Stimulated activated CD8-positive, alpha-beta memory T cell treated with anti-CD3 and anti-CD28 coated beads, Interleukin-4, amount 100 ng/mL, for 48 hours (primary cell): ENCODE measurements at places on chromosomes 12 and 14.

- no peak for DNase-seq
Measured at GRCh38 chr12:93200291-93200917, 177.3 kb upstream of the NUDT4 start.

- no peak for DNase-seq
Measured at GRCh38 chr14:101970830-101971400, 6.5 kb downstream of the DYNC1H1 start.

- DNase-seq: no peak
Measured at GRCh38 chr12:83018088-83018487, 331.4 kb downstream of the TMTC2 start.

GRCh38 chr14:65072937-65073336 is 29.4 kb downstream of the MAX start:
- DNase-seq: no peak

- DNase-seq: no peak
Measured at GRCh38 chr12:88192426-88192825, 50.3 kb downstream of the TMTC3 start.

GRCh38 chr12:5582018-5582417 is 150.1 kb downstream of the NTF3 start:
- DNase-seq: no peak

- no peak for DNase-seq
Measured at GRCh38 chr12:3607039-3607720, 116.2 kb downstream of the PRMT8 start.

DNA sequence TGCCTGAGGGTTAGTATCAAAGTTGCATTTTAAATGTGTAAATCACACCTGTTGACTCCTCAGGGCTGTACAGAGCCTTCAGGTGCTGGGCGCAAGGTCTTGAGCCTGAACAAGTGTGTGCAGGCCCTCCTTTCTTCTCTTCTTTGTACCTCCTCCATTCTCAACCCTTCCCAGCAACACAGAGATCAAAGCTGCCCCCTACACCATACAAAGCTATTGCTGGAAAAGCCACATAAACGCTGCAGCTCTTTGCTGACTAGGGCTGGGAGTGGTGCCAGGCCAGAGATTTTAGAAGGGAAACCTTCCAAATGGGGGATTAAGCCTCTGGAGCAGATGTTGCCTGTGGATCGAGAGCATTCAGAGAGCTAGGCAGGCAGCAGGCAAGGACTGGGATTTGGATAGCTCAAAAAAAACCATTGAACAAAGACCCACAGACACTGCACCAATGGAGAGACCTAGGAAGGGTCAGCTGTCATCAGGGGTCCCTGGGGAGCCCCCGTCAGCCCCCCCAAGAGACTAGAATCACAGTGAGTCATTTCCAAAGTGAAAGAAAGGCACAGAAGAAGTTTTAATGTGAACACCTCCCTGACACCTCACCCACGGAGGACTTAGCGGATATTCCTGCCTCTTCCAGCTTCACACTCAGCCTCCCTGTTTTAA is 18.2 kb upstream of the SUSD6 start:
- DNase-seq: no peak

GRCh38 chr12:57893431-57894353 is 47.2 kb upstream of the CTDSP2 start:
- DNase-seq: no peak

DNA sequence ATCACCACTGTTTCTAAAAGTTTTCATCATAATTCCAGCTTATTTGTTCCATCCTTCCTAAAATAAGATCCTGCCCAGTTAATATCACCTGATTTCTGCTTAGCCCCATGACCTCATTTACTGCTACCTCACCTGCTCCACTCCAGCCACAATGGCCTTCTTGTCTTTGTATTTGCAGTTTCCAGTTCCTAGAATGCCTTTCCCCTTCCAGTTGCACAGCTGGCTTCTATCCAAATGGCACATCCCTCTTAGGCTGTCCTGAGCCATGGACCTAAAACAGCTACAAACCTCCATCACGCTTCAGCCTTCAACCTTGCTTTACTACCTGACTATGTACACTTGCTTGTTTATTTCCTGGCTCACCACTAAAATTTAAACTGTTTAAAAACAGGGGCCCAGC is 6.5 kb upstream of the LGMN start:
- DNase-seq: no peak

DNA sequence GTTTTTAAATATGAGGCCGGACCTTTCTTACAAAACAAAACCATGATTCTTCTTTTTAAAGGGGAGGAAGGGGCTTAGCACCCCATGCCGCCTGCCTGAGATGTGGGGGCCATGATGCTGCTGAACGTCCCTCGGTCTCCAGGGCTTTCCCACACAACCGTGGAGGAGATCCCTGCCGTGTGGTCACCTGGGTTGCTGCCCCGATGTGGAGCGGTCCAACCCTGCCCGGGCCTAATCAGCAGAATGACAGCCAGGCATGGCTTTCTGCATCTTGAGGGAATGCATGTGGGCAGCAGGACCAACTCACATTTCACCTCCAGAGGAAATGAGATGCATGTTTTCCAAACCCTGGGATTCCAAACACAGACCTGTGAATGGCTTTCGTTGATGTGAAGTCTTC is 48.9 kb upstream of the C14orf180 start:
- DNase-seq: no peak

- DNase-seq: no peak
Measured at GRCh38 chr12:115245020-115245419, 561.0 kb upstream of the TBX3 start.

- DNase-seq: no peak
Measured at GRCh38 chr14:102973706-102974285, 51.3 kb downstream of the AMN start.

- no peak for DNase-seq
Measured at GRCh38 chr14:64955297-64955696, 12.8 kb upstream of the GPX2 start.

DNA sequence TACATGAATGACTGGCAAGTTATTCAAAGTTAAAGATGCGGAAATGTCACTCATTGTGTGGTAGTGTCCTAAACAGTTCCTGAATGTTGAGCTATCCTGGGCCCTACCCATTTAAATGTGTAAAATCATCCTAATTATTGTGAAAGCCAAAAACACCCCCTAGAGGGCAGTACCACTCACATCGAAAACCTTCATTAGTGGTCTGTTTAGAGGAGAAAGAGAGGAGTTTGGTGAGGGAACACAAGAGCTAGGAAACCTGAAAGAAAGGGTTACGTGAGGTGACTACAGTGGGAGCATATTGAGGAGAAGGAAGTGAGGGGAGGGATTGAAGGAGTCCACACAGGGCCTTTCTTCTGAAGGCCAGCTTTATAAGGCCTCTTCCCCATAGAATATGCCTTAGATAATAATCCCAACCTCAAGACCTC is 2.5 kb upstream of the TEP1 start:
- DNase-seq: no peak

DNA sequence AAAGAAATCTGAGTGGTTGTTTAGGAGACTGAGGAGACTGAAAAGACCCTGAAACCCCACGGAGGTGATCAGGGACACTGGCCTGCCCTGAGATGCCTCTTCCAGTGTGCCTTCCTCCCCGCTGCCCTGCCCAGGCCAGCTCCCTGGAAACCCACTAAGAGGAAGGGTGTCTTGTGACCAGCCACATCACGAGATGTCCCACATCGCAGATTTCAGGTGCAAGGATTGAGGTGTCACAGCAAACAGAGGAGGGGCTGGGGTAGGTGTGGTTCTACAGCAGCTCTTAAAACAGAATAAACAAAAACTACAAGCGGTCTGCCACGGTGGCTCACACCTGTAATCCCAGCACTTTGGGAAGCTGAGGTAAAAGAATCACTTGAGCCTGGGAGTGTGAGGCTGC is 184.3 kb upstream of the C14orf180 start:
- no peak for DNase-seq

DNA sequence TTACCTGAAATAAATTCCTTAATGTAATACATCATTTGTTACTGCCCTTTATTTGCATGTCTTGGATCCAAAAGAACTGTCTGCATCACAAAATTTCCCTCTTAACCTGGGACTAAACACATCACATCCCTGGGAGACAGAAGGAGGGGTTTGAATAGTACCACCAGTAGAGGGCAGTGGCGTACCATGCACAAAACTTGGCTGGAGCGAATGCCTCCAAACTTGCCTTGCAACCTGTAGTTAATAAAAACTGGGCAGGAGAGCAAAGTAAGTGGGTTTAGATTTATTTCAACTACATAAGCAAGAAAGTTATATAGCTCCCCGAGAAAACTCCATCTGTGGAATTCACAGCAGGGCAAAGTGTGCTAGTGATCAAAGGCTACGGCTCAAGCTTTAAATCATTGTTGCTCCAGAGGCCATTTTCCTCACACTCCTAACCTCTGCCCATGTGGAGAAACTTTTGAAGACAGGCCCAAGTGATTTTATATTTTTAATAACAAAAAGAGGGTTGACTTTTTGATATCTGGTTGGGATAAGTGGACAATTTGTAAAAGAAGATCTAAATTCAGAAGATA is 1176.7 kb upstream of the SEL1L start:
- DNase-seq: peak; percentile 71

GRCh38 chr12:110287986-110288385 is 6.9 kb downstream of the ATP2A2 start:
- DNase-seq: no peak

DNA sequence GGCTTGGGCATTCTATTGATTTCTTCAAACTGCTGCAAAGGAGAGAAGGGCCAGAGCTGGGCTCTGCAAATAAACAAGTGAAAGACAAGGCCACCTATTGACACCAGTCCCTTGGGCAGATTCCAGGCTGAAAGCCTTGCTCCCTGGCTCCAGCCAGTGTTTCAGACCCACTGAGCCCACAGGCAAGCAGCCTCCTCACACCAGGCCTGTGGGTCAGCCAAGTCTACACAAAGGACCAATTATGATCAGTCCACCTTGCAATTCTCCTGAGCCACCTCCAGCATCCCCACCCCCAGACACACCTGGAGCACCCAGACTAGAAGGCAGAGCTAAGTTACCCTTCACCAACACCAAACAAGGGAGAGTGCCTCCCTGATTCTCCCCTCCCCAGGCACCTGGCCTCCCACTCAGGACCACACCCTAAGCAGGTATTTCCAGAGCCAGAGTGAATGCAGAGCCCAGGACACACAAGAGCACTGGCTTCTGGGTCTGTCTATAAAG is 13.8 kb downstream of the ACTN1 start:
- DNase-seq: no peak

GRCh38 chr12:85057370-85057963 is 21.3 kb downstream of the LRRIQ1 start:
- DNase-seq: peak; percentile 31

- DNase-seq: no peak
Measured at GRCh38 chr14:81684696-81685095, 151.0 kb upstream of the SEL1L start.

DNA sequence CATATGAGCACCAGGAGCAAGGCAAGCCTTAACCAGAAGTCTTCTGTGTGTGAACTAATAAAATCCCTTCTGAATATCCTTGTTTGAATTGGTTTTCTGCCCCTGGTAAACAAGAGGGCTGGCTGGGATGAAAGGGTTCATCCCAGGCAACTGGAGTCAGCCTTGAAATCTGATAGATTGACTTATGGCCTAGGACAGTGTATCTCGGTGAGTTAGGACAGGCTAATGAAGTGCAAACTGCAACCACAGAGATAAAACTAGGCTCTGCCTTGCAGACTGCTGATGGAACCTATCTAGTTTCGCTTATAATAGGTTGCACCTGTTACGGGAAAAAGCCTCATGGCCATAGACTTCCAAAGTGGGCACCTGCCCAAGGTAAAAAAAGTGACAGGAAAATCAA is 451.9 kb upstream of the NOVA1 start:
- DNase-seq: no peak

- no peak for DNase-seq
Measured at GRCh38 chr12:72057330-72057914, 118.8 kb downstream of the TPH2 start.

- DNase-seq: no peak
Measured at GRCh38 chr12:51874000-51874399, 13.9 kb upstream of the ANKRD33 start.

DNA sequence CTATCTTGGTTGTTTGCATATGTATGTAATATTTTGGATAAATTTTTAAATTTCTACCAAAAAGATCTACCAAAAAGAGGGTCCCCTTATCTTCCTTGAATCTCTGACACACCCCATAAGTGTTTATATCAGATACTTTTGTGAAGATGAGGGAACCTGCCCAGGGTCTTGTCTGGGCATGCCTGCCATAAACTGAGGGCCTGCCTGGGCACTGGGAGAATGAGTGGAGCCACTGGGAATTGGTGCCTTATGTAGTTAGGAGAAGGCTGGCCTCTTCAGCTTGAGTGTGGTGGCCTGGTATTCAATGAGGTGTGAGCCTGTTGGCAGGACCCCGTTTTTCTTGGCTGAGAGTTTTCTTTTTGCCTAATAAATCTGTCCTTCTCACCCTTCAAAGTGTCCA is 46.5 kb downstream of the OR9K2 start:
- no peak for DNase-seq

DNA sequence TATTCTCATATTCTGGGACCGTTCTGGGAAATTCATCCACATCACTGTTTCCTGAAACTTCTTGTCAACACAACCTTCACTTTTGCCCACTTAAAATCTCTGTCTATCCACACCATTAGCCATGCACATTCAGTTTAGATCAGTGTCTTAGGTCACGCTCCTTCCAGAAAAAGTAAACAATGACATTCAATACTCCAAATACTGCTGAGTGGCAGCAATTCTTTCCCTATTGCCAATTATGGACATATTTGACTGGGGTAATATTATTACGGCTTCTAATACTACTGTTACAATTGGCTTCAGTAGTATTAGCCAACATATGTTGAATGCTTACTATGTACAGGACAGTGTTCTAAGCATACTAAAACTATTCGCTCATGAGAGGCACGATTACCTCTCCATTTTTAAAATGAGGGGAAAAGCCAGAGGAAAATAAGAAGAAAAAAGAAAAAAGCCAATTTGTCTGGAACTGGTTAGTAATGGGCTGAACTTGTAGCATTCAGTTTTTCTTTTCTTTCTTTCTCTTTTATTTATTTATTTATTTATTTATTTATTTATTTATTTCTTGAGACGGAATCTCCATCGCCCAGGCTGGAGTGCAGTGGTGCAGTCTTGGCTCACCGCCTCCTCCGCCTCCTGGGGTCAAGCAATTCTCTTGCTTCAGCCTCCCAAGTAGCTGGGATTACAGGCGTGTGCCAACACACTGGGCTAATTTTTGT is 23.4 kb downstream of the LTBR start:
- DNase-seq: no peak
